ENCODE measurements at places on chromosomes 3 and 15.

DNA sequence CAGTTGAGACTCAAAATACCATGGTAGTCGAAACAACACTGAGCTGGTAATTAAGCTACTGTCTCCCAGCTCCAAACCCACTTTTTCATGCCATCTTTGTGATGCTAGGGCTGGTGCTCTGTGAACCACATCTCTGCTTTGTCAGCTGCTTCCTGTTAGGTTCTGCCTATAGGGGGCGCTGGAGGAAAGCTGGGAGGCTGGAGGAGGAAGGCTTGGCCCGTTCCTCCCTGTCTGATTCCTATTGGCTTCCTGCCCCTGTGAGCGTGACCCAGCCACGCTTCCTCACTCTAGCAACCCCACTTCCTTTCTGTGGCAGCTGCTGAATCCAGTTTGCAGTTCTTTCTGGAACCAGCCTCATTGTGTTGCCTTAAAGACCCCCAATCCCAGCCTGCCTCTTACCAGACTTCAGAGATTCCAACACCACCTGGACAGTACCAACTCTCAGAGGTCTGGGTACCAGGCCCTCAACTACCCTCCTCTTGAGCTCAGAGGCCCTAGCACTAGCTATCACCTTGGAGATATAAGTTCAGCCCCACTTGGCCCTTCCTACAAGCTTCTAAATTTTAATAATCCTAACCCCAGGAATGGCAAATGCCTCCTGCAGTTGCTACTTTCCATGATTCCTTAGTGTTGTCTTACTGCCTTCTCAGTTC lies 120.9 kb downstream of the ERC2 start:
- DNase-seq, result peak; percentile 10

GRCh38 chr3:190119461-190120268 lies 1.0 kb downstream of the P3H2 start:
- DNase-seq, result no peak

- no peak for DNase-seq
Observed at GRCh38 chr3:94036909-94037507, 8.6 kb upstream of the STX19 start.

DNA sequence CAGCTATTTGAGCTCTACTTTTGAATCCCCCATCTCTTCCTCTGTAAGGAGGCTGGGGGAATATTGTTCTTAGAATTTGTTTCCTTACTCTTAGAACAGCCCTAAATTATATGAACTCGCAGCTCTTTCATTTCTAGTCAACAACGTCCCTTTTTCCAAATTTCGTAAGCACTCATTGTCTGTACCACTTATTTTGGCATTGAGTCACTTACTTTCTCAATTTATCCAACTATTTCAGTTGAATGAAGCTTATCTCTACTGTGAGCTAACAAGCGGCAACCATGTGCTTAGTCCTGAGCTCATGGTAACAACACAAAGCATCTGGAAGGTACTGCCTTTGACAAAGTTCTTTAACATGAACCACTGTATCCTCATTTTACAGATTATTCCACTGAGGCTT lies 191.1 kb downstream of the GREM1 start:
- no peak for DNase-seq

GRCh38 chr3:71258116-71258515 lies 325.4 kb downstream of the FOXP1 start:
- DNase-seq, result no peak
